Bone marrow (tissue), 2 donors: ENCODE measurements at places on chromosomes 3 and 15.

- DNase-seq, result no peak
Observed at GRCh38 chr15:20645956-20646355, 104.4 kb upstream of the GOLGA6L6 start.

DNA sequence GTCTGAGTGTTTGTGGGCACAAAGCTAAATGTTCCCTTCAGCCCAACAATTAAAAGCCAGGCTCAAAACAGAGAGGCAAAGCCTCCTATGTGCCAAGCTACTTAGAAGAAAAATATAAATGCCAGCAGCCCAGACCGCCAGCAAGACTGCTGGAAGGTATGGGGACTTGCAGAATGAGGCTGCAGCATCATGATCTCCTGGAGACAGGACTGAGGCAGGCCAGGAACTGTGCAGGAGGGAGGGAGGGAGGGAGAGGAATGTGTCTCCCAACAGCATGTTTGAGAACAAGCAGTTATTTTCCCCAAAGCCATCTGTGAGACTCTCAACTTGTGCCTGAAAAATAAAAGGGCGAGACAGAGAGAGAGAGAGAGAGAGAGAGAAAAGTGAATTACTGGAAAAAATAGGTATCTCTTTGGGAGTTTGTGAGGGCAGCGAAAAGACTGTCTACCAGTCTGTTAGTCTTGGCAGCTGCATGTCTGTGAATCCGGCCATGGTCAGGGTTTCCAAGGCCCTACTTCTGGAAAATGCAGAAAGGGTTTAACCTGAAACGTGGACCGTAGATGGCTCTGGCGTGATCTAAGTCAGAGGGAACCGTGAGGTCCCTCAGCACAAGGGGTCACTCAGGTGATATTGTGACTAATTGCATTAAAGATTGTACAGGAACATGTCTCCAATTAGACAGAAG lies 139.7 kb upstream of the COL8A1 start:
- no peak for DNase-seq

- no peak for DNase-seq
Observed at GRCh38 chr15:26023231-26023630, 160.1 kb upstream of the ATP10A start.

GRCh38 chr3:136818191-136818768 lies 646 bp upstream of the SLC35G2 start:
- no peak for DNase-seq

DNA sequence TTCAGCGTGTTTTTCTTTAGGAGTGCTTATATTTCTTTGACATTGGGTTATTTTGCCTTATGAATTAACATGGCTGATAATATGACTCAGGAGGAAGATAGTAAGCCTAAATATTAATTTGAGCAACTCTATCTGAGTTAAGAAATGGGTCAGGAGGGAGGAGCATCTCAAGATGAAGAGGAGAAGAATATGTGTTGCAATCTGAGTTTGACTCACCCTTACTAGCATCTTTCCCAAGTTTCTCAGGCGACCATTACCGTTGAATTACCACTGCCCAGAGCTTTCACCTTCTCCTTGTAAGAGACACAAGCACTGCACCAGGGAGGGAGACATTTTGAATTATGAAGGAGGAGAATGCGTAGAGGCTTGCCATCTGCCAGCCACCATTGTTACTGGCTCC lies 138.3 kb upstream of the MYRIP start:
- DNase-seq, result no peak

- no peak for DNase-seq
Observed at GRCh38 chr15:31160740-31161495, 59.4 kb upstream of the TRPM1 start.

DNA sequence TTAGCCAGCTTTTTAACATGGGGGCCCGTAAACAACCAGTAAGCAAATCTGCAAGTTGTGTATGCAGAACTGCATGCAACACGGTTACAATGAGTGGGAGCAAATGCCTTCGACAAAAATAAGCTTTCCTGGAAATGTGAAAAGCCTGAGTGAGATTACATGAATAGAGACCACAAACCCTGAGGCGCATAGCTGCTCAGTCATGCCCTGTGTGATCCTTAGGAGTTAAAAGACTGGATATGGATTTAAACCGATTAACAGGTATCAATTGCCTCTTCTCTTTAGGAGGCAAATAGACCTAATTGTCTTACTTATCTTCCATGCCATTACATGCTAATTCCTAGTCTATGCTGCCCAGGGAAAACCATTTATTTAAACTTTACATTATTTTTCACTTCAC lies 810.3 kb downstream of the ROBO1 start:
- DNase-seq, result no peak

DNA sequence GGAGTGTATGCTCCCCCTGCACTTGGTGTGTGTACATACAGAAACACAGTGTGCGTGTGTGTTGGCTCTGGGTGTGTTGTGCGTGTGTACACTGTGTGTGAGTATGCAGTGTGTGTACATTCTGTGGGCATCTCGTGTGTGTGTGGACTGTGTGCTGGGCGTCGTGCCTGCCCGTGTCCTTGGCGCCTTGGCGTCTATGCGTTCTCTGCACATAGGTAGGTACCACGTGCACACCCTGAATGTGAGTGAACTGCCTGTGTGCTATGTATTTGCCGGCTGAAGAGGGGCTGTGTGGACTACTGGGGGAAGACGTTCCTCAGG lies 481 bp upstream of the ECE2 start:
- no peak for DNase-seq
